ENCODE measurements at places on chromosomes 6 and 20. TPM values are rescaled to one million over a fixed set of nuclear protein-coding genes. Genes with fewer than 3 reads are reported as not detected.

- DNase-seq, result no peak
Measured at GRCh38 chr6:73180763-73181619, 44.3 kb downstream of the KHDC1L start.

DNA sequence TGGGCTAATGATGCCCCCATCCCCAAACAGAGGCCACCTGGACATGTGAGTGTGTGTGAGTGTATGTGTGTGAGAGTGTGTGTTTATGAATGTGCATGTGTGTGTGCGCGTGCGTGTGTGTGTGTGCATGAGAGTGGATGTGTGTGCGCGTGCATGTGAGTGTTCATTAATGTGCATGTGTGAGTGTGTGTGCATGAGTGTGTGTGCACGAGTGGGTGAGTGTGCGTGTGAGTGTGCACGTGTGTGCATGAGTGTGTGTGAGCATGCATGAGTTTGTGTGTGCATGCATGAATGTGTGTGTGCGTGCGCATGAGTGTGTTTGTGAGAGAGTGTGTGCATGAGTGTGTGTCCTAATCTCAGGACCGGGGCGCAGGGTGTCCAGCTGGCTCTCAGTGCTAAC lies 1.3 kb downstream of the IYD start:
- no peak for DNase-seq

- no peak for DNase-seq
Measured at GRCh38 chr6:126631363-126631762, 291.4 kb downstream of the CENPW start.

DNA sequence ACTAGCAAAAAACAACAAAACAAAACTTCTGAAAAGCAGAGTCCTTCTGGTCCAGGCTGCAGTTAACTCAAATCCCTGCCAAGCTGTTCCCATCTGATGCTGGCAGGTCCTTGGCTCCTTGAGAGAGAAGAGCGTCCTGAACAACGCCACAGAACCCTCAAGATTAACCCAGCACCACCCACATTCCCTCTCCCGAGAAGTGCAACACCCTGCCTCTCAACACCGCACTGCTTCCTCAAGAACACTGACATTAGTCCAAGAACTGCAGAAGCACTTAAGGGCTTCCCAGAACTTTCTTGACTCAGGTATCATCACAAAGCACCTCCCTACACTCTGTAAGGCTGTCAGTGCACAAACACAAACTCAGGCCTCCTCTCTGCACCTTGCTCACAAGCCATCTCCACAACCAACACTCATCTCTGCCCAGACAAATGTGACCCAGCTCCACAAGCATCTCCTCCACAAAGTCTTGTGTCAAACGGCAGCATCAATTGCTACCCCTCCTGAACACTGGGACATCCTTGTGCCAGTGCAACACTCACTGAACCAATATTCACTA lies 7.5 kb downstream of the MRPL14 start:
- no peak for DNase-seq

- no peak for DNase-seq
Measured at GRCh38 chr20:24235296-24236175, 233.9 kb upstream of the SYNDIG1 start.

DNA sequence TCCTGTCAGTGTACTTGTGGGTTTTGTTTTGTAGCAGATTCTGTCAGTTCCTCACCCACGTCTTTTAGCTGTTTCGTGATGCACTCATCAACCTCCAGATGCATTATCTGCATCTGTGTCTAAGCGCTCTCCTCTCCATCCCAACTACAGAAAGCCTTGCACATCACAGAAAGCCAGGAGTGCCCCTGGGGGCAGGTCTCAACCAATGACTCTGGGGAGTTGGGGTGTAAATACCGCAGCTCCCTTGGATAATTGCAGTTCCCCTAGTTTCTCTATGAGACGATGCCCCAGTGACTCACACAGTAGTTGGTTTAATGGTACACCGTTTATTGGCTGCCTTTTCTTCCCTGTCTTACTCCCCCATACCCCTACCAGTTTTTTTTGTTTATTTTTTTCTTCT lies 158.1 kb downstream of the SOX4 start:
- no peak for DNase-seq

- DNase-seq, result no peak
Measured at GRCh38 chr6:82396964-82397751, 33.5 kb downstream of the TPBG start.

GRCh38 chr20:16392346-16392745 lies 180.9 kb downstream of the KIF16B start:
- DNase-seq, result no peak

DNA sequence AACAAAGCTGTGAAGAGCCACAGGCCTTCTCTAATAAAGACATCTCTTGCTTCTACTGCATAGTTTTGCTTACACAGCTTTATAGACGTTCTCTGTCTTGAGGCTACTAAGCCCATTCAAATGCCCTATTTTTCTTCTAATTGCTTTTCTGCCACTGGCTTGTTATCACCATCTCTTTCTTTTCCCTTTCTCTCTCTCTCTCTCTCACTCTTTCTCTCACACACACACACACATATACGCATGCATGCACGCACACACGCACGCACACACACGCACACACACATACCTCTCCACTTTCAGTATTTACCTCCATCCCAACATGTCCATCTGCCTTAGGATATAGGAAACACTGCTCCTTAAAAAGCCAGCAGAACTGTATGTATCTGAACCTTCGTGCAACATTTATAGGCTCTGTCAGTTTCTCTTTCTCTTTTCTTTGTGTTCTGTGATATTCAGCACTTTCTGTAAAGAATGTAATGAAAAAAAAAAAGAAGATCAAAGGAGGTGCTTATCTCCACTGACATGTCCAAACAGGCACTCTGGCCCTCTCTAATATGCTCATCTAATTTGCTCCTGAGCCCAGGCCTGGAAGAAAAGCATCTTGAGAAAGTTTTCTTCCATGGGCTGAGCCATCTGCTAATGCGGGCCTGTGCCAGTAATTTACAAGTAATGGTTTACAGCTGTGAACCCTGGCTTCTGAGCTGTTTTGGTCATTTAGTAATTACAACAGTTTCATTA lies 1046.7 kb upstream of the MAP3K7 start:
- no peak for DNase-seq

DNA sequence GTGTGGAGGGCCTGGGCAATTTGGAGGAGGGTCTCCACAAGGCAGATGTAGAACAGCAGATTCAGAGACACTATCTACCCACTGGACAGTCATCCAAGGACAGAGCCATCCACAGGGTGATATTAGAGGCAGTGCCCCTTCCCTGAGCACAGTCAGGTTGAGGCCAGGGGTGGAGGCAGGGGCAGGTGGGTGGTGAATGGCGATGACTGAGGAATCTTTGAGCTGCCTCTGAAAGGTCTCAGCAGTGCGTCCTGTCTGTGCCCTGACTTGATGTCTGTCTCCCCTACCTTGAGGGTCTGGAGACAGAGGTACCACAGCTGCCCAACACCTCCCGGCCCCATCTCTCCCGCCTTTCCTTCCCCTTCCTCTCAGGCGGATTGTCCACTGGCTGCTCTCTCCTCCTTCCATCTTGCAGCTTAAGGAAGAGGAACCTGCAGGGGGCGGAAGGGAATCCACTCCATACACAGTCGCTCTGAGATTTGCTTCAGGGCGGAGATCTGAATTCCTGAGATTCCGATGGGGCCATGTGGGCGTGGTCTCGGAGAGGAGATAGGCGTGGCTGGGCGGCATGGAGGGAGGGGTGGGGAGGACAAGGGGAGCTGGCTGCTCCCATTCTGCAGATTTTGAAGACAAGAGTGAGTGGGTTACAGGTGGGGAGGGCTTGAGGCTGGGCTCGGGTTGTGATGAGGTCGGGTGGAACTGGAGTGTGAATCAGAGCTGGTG lies 1.7 kb downstream of the MUCL3 start:
- DNase-seq, result no peak

- DNase-seq, result peak; percentile 13
Measured at GRCh38 chr6:156776470-156776839, 723 bp upstream of the ARID1B start.

Gene HLA-G
- total RNA-seq, result 1.1 TPM

Gene KCNQ5
- total RNA-seq, result 15.3 TPM

DNA sequence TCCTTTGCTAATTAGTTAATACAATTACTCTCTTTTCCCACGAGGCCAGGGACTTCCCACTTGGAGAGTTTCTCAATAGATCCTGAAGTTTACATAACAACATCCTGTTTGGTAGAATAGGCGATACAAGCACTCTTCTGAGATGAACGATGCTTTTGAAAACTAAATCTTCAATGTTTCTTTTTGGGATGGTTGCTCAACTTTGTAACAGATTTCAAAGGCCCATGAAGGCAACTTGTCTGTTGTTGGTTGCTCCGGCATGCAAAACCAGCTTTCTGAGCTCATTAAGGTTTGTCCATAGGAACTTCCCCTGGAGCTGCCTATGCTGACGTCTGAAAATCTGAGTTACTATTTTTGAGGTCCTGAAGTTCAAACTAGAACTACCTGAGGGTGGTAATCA lies 25.9 kb upstream of the ROS1 start:
- DNase-seq, result no peak

Gene MOXD1
- not detected for total RNA-seq

Gene LY6G6C
- total RNA-seq, result not detected

Gene NRN1
- 0.75 TPM for total RNA-seq

DNA sequence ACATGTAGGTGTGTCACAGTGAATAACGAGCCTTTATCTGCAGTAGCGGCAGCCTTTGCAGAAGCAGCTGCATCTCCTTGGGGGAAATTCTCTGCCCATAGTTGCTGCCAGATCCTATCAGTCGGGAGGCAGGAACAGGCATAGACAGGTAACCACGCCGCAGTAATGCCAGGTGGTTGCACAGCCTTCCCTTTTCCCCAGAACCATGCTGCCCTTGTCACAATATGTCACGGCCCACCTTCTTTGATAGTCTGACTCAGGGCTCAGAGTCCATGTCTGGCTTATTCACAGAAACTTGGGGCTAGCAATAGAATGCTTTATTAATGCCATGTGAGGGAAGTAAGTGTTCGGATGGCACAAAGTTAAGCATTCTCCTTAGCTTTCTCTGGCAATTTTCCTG lies 76.6 kb downstream of the F13A1 start:
- DNase-seq, result no peak

GRCh38 chr20:40899344-40899743 lies 129.3 kb upstream of the TOP1 start:
- DNase-seq, result no peak

DNA sequence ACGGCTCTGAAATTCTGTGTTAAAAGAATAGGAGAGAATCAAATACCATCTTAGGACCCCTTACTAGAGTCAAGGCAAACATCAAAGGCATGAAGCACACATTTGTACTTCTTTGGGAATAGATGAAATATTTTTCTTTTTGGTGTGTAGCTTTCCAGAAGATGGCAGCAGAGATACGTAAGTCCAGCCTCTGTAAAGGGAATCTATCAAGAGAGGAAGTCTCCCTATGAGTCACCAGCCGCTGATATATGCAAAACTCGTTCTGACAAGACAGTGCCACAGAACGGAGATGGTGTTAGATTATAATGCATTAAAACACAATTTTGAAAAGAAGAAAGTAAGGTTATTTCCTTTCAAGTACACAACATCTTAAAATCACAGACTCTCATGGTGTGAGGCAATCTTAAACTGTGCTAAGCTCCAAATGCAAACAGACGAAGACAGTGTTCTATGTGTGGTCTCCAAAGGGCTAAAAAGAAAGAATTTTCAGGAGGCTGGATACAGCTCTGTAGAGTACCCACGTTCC lies 120.0 kb upstream of the AGPAT4 start:
- peak; percentile 48 for DNase-seq

Gene AGPAT1
- total RNA-seq, result 32.9 TPM

Gene POPDC3
- total RNA-seq, result not detected

Gene DDX43
- 0.52 TPM for total RNA-seq

GRCh38 chr20:49965781-49966305 lies 16.9 kb upstream of the SNAI1 start:
- no peak for DNase-seq

GRCh38 chr6:2196079-2196679 lies 49.2 kb downstream of the GMDS start:
- DNase-seq, result no peak

Gene DST
- 11.8 TPM for total RNA-seq

DNA sequence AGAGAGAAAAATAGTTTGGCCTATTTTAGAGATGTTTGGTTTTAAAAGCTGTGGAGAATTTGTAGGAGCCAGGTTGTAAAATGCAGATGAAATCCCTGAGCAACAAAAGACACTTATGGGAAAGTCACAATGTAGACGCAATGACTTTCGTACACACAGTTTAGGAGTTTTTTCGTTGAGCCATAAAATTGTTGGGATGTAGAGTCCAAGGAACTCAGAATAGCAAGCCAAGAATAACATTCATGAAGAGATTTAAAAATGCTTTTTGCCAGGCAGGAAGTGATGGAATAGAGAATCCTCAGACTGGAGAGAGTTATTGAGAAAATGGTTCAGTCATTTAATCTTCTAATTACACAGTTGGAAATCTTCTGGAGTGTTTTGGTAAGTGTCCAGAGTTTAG lies 11.5 kb upstream of the PROKR2 start:
- DNase-seq, result no peak

DNA sequence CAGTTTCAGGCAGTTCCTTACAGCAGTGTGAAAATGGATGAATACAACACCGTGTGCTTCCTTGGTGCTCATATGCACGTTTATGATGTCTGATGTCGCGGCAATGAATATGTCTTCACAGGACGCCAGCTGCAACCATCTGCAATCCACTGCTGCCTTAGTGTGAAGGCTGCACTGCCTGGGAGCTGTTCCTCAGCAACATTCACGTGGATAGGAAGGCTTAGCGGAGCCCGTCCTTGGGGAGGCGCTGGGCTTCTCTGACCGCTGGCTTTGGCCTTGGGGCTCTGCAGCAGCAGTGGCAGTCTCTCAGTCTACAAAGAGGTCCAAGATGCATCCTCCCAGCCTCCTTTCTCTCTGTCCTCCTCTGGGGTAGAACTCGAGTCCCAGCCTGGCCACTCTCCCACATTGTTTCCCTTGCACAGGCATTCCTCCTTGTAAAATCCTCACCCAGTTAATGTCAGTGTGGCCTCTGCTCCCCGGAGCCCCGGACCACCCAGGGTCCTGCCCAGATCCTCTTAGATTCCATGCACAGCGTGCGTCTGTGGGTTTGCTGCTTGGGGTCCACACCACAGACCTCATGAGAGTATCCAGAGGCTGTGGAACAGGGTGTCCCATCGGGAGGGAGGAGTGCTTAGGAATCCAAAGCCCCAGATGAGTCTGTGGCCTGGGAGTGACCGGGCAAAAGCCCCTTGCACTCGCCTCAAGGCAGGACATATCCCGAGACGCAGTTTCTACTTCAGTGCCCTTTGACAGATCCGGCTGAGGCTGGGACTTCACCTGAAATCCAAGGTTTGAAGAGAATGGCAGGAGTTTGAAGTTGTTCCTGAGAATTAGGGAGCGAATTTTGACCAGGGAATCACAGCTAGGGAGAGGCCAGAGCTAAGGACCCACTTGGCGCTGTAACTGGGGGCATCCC lies 181.3 kb downstream of the THBS2 start:
- DNase-seq, result no peak

GRCh38 chr20:49928411-49929141 lies 7.6 kb upstream of the RNF114 start:
- DNase-seq, result peak; percentile 71

Data from activated T-helper 2 cell treated with anti-CD3 and anti-CD28 coated beads, Interferon-gamma antibody, Interleukin-2, Interleukin-4, amounts not matched to agents 10 μg/mL and 5 μg/mL and 100 μg/mL, durations not matched to agents 14 hours and 24 hours and 36 hours (primary cell).